Naive thymus-derived CD8-positive, alpha-beta T cell (primary cell): ENCODE measurements at places on chromosomes 3 and 15. TPM values are rescaled to one million over a fixed set of nuclear protein-coding genes. Genes with fewer than 3 reads are reported as not detected.

Gene LRRC3B
- not detected for total RNA-seq

Gene LRRC15
- not detected for total RNA-seq

GRCh38 chr3:177475356-177475665, 278.0 kb upstream of the TBL1XR1 start:
- DNase-seq, result no peak

Gene ZFAND6
- total RNA-seq, result 70.4 TPM

Gene DPPA2
- not detected for total RNA-seq

DNA sequence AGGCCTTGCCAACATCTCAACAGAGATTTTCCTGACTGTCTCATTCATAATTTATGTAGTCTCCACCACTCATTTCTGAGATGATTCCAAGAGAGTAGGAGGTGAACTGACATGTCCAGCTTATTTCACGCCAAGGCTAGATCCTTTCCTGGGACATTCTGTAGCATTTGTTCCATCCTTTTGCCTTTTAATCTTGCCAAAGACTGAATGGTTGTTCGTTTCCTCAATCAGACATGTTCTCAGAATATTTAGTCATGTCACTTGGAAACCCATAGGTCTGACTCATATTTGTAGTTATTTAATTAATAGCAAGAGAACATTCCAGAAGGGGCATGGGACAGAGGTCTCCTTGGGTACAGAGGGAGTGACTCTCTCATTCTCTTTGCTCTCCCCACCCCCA, 80.9 kb downstream of the DHX36 start:
- DNase-seq, result no peak

Gene UBR1
- total RNA-seq, result 52.4 TPM

- DNase-seq, result peak; percentile 94
Observed at GRCh38 chr15:74540761-74541493, at the start of gene ARID3B. Gene ARID3B, plus strand, starts transcription at chr15:74541220. Its CDS starts 2,717 bp downstream, at chr15:74543937.

DNA sequence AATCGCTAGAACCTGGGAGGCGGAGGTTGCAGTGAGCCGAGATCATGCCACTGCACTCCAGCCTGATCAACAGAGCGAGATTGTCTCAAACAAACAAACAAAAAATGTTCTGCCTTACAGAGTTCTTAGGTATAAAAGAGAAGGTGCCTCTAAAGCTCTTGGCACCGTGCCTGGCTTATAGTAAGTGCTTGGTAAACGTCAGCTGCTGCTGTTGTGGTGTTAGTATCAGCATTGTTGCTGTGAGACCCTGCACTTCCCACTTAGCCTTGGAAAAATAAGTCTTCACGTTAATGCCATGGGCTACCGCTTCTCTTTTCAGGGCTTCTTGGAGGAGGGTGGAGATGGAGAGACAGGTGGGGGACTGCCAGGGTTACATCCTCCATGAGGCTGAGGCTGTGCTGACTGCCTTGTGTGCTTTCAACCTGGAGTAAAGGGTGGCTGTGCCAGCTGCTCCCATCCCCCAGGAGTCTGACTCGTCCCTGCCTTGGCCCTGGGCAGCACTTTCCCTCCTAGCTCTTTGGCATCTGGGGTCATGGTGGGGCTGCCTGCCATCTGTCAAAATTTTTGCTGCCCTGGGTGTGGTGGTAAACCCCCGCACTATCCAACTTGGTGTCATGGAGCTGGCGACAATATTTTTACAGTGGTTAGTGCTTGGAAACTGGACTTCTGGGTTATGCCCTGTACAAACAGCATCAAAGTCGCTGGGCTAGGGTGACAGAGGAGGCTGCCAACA, 17.8 kb downstream of the FLNB start:
- no peak for DNase-seq

GRCh38 chr3:187150599-187150998, 11.3 kb upstream of the RPL39L start:
- peak; percentile 22 for DNase-seq

GRCh38 chr3:5437783-5438323, 250.3 kb downstream of the EDEM1 start:
- no peak for DNase-seq

GRCh38 chr3:32818229-32818969, 602 bp downstream of the TRIM71 start:
- DNase-seq, result no peak

Gene OSTN
- total RNA-seq, result not detected

Gene XCR1
- total RNA-seq, result not detected

Gene GABRA5
- not detected for total RNA-seq

DNA sequence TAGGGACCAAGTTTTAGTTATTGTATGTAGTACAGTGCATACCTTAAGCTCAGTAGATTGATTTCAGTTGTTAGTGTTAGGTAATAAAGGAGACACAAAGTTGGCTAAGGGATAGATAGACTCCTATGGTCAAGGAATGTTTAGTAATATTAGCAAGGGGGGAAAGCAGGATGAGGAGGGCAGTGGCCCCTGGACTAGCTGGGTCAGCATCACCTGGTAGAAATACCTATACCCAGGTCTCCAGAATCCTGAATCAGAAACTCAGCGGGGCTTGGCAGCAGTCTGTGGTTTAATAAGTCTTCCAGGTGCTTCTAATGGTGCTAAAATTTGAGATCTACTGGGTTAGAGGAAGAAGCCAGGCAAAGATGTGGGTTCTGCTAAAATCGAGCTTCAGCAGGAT, 35.0 kb downstream of the BBX start:
- no peak for DNase-seq

Gene SHQ1
- total RNA-seq, result 26.4 TPM

GRCh38 chr3:177441813-177442646, 244.7 kb upstream of the TBL1XR1 start:
- DNase-seq, result no peak

Gene GP5
- total RNA-seq, result 12.8 TPM

- no peak for DNase-seq
Observed at GRCh38 chr3:55876560-55876959, 389.5 kb upstream of the WNT5A start.

DNA sequence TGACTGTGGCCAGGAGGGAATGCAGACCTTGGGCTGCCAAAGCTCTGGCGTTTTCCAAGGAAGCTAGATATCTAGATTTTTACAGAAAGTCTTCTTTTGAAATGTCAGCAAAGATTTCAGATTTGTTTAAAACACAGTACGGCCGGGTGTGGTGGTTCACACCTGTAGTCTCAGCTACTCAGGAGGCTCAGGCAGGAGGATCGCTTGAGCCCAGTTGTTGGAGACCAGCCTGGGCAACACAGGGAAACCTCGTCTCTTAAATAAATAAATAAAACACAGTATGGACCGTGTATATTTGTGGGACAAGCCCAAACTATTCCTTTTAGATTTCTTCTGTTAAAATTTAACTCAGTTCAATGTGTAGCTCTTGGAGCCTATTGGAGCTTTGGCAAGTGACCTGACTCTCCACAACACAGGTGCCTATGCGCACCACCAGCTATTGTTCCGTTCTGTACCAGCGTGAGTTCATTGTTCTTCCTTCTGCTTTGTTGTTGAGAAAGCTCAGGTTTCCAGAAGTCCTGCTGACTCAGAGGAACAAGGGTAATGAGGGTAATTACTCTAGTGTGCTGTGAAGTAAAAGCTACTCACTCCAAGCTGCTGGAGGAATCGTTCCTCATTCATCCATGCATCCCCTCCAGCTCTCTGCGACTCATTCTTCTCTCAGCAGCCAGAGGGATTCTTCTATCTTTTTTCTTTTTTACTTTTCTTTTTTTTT, 73.1 kb upstream of the SLC6A6 start:
- peak; percentile 8 for DNase-seq

- DNase-seq, result no peak
Observed at GRCh38 chr3:31777092-31777491, 204.0 kb downstream of the OSBPL10 start.

Gene SMCO1
- not detected for total RNA-seq

GRCh38 chr3:169158379-169158778, 505.1 kb downstream of the MECOM start:
- DNase-seq, result no peak

DNA sequence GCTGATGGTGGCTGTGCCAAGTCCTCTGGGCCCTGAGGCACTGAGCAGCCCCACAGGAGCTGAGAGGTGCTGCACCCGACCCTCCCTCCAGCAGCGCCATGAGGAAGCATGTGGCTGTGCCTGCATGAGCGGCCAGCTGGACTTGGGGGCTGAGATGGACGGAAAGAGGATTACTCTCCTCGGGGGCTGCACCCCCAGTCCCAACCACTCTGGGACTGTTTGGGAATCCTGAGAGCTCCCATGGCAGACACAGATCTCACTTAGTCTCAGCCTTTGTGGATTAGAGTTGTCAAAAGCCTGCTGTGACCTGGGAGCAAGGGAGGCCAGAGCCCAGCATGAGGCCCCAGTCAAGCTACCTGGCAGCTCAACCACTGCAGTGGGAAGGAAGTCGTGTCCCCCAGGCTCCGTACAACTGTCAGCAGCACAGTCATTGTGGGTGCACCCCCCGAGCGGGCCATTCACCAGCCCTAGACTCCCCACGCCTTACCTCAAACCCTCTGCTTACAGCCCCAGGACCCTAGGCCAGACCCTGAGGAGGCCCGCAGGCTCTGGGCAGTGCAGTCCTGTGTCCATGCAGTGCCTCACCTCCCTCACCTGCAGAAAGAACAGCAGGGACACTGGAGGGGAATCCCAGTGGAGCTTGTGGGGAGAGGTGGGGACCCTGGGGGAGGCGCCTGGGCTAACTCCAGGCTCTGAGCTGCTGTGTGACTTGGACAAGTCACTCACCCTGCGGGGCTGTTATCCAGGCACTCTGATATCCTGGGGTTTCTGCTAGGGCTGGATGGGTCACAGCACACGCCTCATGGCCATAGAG, 17.1 kb downstream of the PRR23E start:
- DNase-seq, result no peak

DNA sequence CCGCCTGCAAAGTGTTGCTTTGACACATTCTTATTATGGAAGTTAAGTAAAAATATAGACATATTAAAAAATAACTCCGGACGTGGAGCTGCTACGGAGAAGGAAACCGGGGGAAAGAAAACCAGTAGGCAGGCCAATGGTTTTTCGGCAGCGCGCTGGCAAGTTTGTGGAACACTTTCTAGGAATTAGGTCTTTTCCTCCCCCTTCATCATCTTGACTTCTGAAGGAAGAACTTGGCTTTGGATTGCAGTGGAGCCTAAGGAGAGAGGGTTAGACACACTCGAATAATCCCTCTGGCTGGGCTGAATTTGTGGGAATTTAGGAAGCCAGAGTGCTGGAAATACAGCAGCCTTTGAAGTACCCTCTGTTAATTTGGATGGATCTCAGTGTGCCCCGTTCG, 317 bp downstream of the ROBO2 start:
- DNase-seq, result no peak

GRCh38 chr3:149463921-149464320, 10.6 kb upstream of the TM4SF4 start:
- no peak for DNase-seq

Gene TM4SF18
- total RNA-seq, result not detected

DNA sequence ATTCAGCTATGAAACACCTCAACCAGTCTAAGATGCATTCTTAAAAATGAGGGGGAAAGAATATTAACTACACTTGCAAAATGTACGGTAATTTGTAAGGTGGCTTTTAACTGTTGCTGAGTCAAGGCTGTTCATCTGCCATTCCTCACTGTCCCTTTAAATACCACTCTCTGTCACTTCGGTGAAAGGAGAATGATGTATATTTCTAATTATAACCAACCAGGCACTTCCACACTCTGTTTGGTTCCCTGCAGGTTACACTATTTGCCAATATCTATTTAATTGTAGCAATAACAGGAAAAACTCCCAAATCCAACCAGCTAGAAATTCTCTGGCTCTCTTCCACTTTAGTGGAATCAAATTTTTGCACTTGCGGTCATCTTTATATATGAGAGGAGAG, 70.5 kb upstream of the SLCO3A1 start:
- no peak for DNase-seq

DNA sequence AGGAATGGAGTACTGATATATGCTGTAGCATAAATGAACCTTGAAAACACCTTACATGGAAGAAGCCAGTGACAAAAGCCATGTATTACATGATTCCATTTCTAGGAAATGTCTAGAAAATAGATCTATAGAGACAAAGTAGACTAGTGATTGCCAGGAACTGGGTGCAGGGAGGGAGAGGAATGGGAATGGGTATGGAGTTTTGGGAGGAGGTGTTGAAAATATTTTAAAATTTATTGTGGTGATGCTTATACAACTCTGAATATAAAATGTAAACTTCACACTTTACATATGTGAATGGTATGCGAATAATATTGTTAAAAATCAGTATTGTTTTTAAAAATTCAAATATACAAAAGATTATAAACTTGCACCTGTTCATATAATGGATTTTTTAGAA, 22.5 kb downstream of the ATP1B3 start:
- no peak for DNase-seq
